ENCODE measurements at places on chromosomes 6 and 20.
A peak's percentile ranks its signal among the peaks of the same experiment; 100 is the strongest.

GRCh38 chr20:32252189-32252588, 25.3 kb upstream of the KIF3B start:
- peak; percentile 50 for DNase-seq

- DNase-seq = no peak
Measured at GRCh38 chr6:79215213-79215824, 19.2 kb downstream of the HMGN3 start.

DNA sequence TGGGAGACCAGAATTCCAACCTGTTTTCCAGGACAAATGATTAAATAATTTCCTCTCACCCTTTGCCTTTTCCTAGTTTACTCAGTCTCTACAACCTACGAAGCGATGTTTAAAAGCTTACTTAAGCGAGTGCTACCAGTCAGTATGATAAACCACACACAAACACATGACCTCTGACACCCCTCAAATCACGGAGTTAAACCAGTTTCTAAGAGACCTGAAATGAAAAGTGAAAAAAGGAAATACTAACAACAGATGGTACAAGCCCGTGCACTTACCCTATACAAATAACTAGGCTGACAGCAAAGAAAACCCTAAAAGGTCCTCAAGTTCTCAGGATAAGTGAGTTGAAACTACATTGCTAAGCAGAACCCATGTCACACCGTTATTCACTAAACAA, 7.7 kb downstream of the TNFRSF21 start:
- no peak for DNase-seq

GRCh38 chr20:40698281-40698680, 9.2 kb upstream of the MAFB start:
- no peak for DNase-seq
